ENCODE measurements at places on chromosomes 2 and 18. TPM values are rescaled to one million over a fixed set of nuclear protein-coding genes. Genes with fewer than 3 reads are reported as not detected.

- DNase-seq, result no peak
Measured at GRCh38 chr18:26267357-26267930, 41.2 kb downstream of the TAF4B start.

DNA sequence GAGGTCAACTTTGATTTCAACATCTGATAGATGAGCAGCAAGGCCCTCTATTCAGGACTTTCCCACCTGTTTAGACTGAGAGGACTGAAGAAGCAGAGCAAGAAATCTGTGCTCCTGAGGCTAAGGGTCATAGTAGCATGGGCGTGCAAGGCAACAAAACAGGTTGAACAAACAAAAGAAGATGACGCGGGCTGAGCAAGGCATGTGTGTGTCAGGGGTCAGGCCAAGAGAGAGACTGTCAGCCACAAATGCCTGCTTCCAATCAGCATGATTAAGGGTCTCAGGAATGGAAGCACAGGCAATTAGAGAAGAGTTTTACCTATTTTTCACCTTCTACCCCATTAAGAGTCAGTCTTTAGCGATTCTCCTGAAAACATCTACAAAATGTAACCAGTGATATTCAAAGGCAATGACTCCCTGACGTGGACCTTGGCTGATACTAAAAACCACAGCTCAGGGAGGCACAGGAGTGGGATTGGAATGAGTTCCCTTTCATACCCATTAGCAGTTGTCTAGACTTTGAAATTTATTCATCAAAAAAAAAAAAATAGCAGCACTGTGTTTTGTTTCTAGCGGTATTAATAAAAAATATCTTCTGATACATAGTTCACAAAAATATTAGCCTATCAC is 81.9 kb downstream of the DYNAP start:
- no peak for DNase-seq

DNA sequence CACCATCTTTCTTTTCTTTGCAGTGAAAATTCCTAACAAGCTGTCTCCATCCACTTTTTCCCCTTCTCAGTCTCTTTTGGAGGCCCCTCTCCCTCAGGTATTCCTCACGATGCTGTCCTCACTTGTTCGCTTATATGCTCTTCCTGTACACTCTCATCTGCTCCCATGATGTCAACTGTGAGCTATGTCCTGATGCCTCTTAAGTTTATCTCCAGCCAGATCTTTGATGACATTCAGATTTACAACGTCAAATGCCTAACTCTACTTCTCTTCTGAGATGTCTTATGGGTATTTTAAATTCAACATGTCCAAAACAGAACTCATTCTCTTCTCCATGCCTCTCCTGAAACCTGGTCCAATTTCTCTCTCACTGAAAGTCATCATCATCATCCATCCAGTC is 55.1 kb upstream of the SERTAD2 start:
- DNase-seq, result no peak

DNA sequence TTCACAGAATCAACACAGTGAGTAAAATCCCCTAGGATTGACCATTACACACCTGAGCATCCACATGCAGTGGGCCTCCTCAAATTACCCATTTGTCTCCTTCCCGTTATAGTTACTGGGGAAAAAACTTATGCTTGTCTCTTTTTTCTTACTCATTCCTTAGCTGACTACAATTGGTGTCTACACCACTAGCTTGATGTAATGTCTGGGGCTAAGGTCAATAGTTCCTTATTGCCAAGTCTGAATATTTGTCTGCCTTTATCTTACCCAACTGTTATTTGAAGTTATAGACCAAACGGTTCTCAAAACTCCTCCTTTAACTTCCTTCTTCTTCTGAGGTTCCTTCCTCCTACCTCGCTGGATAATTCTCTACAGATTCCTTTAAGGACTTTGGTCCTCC is 41.9 kb upstream of the TMEM17 start:
- DNase-seq, result no peak

DNA sequence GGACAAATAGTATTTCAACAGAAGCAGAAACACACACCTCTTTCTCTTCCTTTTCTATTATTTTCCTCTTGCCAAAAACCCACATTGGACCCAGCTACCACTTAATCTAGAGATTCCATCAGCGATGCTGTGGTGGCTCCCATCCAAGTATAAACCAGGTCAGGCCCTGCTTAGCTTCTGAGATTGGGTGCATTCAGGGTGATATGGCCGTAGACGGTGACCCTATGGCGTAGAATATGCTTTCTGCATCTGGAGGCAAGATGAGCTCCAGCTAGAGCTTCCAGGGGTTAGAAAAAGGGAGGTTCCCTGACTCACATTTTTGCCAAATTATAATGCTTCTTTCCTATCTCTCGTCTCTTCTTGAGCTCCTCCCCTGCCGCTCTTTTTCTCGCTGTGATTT is 66.5 kb downstream of the TNP1 start:
- DNase-seq, result no peak

DNA sequence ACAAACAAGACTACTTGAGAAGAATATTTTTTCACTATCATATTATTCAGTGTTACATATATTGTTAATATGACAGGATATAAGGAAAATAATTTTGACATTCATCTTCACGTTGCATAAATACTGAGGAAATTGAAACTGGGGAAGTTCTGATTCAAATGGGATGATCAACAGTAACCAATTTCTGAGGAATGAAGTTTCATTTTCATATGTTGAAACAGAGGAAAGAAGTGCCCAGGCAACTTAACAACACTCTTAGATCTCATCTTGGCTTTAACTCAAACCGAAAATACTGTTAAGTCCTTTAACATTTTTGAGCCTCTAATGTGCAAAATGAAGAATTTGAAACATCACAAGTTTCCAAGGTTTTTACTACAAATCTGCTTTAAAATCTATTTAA is 612.2 kb upstream of the VRK2 start:
- no peak for DNase-seq

DNA sequence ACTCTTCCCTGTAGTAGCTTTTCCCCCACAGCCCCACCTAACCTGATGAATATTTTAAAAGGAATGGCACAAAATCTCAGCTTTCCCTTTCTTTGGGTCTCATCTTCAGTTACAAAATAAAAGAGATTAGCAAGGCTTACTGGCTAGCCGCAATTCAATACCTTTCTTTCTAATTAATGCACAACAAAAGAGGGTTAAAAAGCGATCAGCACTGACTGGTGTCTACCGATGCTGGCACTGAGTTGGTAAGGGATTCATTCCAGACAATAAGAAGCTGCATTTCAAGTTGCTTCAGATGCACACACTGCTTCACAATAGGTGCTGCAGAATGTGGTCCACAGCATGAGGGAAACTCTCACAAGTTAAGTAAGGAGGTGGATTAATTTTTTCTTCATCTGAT is 41.9 kb downstream of the HDHD2 start:
- DNase-seq, result no peak

- peak; percentile 12 for DNase-seq
Measured at GRCh38 chr18:37419315-37419714, 146.3 kb downstream of the CELF4 start.

DNA sequence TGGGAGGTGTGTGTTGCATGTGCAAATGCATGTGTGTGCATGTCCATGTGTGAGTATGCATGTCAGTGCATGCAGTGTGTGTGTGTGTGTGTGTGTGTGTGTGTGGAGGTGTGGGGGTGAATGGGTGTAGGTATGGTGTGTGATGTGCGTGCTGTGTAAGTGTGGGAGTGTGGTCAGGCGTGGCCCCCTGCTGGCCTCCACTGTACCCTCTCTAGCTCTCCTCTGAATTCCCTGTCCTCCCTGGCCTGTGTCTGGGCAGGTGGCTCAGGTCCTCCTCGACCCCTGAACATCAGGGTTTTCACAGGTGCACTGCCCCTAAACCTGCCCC is 230.2 kb downstream of the CELF4 start:
- DNase-seq, result no peak

DNA sequence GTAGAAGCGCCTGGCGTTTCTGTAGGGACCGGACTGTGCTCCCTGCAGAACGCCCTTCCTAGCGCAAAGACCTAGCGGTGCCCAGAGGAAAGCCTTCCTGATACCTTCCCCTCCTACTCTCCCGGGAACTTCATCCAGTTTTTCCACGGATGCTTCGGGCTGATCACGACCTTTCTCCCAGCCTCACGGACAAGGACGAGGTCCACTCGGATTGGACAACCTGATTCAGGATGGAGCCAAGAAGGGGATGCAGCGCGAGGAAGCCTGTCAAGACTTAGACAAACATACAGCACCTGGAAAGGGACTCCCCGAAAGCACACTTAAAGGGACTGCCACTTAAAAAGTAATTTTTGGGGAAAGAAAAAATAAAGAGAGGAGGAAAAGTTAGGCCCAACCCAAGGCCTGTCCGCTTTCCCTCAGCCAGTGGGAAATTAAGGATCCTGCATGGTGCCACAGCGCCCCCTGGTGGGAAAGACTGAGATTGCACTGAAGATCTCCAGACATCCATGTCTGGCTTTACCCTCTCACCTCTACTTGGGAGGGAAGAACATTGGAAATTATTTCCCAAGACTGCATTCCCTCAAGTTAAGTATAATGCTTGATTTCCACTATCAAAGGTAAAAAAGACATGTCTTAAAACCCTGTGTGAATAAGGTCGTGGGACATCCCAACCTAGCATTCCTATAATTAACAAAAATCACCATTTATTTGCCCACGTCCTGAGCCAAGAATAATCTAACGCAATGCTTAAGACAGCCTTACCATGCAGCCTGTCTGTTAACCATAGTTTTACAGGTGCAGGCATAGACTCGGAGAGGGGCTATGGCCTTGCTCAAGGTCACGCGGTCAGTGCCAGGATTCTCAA is 13.4 kb upstream of the COPS8 start:
- DNase-seq, result peak; percentile 61

- DNase-seq, result no peak
Measured at GRCh38 chr2:120702801-120703200, 32.9 kb upstream of the GLI2 start.

- no peak for DNase-seq
Measured at GRCh38 chr2:144317071-144317738, 202.7 kb downstream of the ZEB2 start.

The SLC16A14 gene
- polyA plus RNA-seq, result 0.49 TPM

The LAMA1 gene
- 15.5 TPM for polyA plus RNA-seq

The SLC4A5 gene
- polyA plus RNA-seq, result 0.20 TPM
